ENCODE measurements at places on chromosomes 1 and 21. TPM values are rescaled to one million over a fixed set of nuclear protein-coding genes. Genes with fewer than 3 reads are reported as not detected.

DNA sequence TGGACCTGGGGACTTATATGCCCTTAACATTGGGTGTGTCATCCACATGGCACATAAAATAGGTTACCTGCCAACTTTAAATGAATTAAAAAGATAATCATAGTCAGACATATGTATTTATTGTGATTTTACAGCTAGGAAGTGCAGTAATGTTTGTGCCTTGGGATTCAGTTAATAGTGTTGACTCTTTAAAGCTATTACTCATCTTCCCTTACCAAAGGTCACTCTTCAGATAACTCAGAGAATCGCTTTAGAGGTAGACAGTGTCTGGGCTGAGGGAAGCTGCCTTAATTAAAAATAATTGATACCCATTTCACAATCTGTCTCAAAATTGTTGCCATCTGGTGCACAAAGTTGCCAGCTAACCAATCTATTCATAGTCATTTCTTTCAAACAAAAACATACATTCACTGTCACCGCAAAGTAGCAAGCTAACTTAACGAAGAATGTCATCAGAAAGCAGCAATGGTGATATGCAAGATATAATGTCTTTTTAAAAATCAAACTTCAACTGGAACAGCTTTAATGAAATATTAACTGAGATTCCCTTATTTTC, 3.0 kb upstream of the KRTAP15-1 start:
- no peak overlapping the region for H3K27ac ChIP-seq
- H3K4me1 ChIP-seq = no peaks in the 10 kb centered on the region
- no peaks in the 10 kb centered on the region for H3K36me3 ChIP-seq

GRCh38 chr1:199854686-199855321, 172.7 kb upstream of the NR5A2 start:
- H3K27me3 ChIP-seq = no peaks in the 10 kb centered on the region
- no peak overlapping the region for H3K27ac ChIP-seq
- DNase-seq = no peak
- H3K36me3 ChIP-seq = no peaks in the 10 kb centered on the region
- H3K4me3 ChIP-seq = no peak overlapping the region
- H3K4me1 ChIP-seq = no peaks in the 10 kb centered on the region

- H3K36me3 ChIP-seq = no peaks in the 10 kb centered on the region
- DNase-seq = no peak
- H3K4me3 ChIP-seq = no peak overlapping the region
- no peaks in the 10 kb centered on the region for H3K27me3 ChIP-seq
- H3K4me1 ChIP-seq = no peaks in the 10 kb centered on the region
Observed at GRCh38 chr1:235710687-235711086, 61.1 kb upstream of the GNG4 start.

GRCh38 chr1:84406346-84406861, 8.1 kb downstream of the DNASE2B start:
- H3K27me3 ChIP-seq = no peaks in the 10 kb centered on the region
- H3K36me3 ChIP-seq = no peaks in the 10 kb centered on the region
- no peaks in the 10 kb centered on the region for H3K4me1 ChIP-seq
- no peak for DNase-seq
- no peak overlapping the region for H3K27ac ChIP-seq
- H3K4me3 ChIP-seq = no peak overlapping the region

GRCh38 chr1:164498792-164499191, 60.2 kb upstream of the PBX1 start:
- no peak for DNase-seq
- no peak overlapping the region for H3K4me3 ChIP-seq
- H3K27ac ChIP-seq = no peak overlapping the region
- H3K27me3 ChIP-seq = no peaks in the 10 kb centered on the region

DNA sequence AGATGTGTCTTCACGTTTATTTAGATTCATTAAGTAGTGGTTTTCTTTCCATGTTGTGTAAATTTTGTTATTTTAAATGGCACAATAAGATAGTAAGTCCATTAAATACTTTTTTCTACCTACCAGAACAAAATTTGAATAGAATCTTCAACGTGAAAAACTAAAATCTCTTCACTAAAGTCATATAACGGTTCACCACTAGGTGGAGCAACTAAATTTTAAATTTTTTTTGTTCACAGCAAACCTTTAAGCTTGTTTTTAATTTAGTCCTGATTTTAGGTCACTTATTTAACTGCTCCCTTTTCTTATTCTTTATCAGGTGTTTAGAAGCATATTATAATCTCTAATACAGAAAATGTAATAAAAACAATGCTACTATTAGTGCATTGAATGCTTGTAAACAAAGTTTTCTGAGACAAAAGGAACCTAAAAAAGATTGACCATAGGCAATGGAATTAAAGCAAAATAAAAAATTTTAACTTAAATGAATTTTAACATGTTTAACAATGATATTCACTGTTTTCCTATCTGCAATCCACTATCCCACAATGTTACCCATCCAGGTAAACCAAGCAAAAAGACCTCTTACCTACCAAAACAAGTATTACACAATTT, 28.3 kb upstream of the PKN2 start:
- no peak for DNase-seq
- no peak overlapping the region for H3K27ac ChIP-seq
- no peaks in the 10 kb centered on the region for H3K27me3 ChIP-seq
- H3K4me1 ChIP-seq = no peaks in the 10 kb centered on the region
- no peak overlapping the region for H3K4me3 ChIP-seq

- no peaks in the 10 kb centered on the region for H3K27me3 ChIP-seq
- DNase-seq = no peak
- peaks cover 6% of the 10 kb centered on the region for H3K4me1 ChIP-seq
- peak overlapping the region; percentile 66 for H3K27ac ChIP-seq
- no peaks in the 10 kb centered on the region for H3K36me3 ChIP-seq
Observed at GRCh38 chr21:29181799-29182470, 51.5 kb downstream of the MAP3K7CL start.

DNA sequence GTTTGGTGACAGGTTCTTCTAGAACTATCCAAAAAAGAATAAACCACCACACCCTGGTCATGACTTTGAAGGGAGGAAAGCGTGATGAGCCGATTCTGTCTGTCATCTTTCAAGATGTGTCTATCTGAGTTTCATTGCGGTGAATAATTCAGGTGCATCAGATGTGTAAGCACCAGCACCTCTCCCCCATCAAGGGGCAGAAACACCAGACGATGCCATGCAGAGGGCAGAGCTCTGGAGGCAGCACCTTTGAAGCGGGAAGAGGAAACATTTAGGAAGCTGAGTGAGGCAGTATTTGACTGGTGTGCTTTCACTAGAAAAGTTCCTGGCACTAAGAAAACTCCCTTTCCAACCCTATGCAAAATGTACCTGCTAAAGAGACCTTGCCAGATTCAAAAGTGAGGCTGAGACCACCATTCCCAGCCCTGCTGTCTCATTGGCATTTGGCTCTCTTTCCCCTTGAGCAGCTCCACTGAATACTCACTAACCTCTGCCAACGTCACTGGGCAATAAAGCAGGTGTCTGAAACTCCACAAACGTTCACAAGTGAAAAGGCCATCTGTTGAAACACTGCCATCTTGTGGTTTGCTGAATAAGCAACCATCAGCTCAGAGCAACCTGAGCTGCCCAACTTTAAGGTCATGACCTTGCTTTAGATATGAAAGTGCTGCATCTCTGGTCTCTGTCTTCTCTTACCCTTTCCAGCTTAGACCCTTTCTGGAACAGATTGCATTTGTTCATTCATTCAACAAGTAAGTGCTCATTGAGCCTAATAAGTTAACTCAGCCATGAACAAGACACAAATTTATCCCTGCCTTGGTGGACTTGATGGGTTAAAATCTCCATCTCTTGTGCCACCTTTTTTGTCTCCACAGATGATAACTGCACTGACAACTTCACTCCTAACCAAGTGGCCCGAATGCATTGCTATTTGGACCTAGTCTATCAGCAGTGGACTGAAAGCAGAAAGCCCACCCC, 228.6 kb downstream of the PAPPA2 start:
- no peaks in the 10 kb centered on the region for H3K36me3 ChIP-seq
- H3K4me1 ChIP-seq = no peaks in the 10 kb centered on the region
- H3K4me3 ChIP-seq = no peak overlapping the region
- H3K27me3 ChIP-seq = no peaks in the 10 kb centered on the region

GRCh38 chr1:26353976-26354820, at the start of gene CRYBG2:
Gene CRYBG2 (minus strand): TSS chr1:26354130. CDS start chr1:26346657, 7,473 bp downstream.
- H3K27me3 ChIP-seq = no peaks in the 10 kb centered on the region
- no peaks in the 10 kb centered on the region for H3K4me1 ChIP-seq
- no peak within 1 kb of the TSS for H3K4me3 ChIP-seq
- no peak within 1 kb of the TSS for H3K27ac ChIP-seq
- no peaks in the 10 kb centered on the region for H3K36me3 ChIP-seq

DNA sequence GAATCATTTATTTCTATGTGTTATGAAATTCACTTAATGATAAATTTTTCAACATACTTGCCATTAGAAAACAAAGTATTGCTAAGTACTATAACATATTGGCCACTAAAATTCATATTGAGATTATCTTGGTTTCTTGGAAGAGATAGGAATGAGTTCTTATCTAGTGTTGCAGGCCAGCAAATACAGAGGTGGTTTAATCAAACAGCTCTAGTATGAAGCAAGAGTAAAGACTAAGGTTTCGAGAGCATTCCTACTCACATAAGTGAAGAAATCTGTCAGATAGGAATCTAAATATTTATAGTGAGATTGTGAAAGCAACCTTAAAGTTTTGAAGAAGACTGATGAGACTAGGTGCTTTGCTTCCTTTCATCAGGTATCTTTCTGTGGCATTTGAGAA, 37.9 kb upstream of the FOXE3 start:
- no peaks in the 10 kb centered on the region for H3K36me3 ChIP-seq
- no peak for DNase-seq
- no peak overlapping the region for H3K4me3 ChIP-seq
- H3K27ac ChIP-seq = no peak overlapping the region

GRCh38 chr1:108017698-108018097, 52.7 kb upstream of the VAV3 start:
- DNase-seq = no peak
- no peak overlapping the region for H3K27ac ChIP-seq
- no peaks in the 10 kb centered on the region for H3K4me1 ChIP-seq
- H3K27me3 ChIP-seq = no peaks in the 10 kb centered on the region
- no peak overlapping the region for H3K4me3 ChIP-seq

DNA sequence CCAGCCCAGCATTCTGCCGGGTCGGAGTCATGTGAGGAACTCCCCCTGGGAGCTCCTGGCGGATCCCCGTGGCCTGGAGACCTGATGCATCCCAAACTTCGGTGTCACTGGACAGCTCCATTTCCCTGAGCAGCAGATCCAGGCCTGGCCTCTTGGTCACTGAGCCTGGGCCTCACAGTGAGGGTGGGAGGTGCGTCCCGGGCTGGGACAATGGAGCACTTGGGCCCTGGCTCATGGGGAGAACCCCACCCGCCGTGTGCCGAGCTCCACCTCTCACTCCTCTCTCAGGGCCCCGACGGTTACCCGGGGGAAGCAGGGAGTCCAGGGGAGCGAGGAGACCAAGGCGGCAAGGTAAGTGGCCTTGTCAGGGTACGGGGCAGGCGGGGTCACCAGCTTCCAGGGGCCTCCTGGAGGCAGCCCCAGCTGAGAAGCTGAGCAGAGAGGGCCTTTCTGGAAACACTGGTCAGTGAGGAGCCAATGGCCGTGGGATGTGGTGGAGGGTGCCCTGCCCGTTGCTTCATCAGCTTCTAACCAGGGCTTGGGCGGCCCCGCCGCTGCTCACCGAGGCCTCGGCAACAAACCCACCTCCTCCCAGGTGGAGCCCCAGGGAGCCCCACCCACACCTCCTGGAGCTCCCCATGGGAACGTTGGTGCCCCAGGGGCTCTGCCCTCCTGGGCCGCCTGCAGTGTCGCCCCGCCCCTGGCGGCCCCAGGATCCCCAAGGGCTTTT, 19.8 kb downstream of the COL6A2 start:
- no peak overlapping the region for H3K27ac ChIP-seq
- peak; percentile 21 for DNase-seq
- H3K4me1 ChIP-seq = no peaks in the 10 kb centered on the region
- no peak overlapping the region for H3K4me3 ChIP-seq
- no peaks in the 10 kb centered on the region for H3K27me3 ChIP-seq

- no peak overlapping the region for H3K27ac ChIP-seq
- no peaks in the 10 kb centered on the region for H3K36me3 ChIP-seq
- peak; percentile 44 for DNase-seq
- H3K4me1 ChIP-seq = no peaks in the 10 kb centered on the region
Observed at GRCh38 chr21:46002841-46003574, 21.4 kb downstream of the COL6A1 start.

DNA sequence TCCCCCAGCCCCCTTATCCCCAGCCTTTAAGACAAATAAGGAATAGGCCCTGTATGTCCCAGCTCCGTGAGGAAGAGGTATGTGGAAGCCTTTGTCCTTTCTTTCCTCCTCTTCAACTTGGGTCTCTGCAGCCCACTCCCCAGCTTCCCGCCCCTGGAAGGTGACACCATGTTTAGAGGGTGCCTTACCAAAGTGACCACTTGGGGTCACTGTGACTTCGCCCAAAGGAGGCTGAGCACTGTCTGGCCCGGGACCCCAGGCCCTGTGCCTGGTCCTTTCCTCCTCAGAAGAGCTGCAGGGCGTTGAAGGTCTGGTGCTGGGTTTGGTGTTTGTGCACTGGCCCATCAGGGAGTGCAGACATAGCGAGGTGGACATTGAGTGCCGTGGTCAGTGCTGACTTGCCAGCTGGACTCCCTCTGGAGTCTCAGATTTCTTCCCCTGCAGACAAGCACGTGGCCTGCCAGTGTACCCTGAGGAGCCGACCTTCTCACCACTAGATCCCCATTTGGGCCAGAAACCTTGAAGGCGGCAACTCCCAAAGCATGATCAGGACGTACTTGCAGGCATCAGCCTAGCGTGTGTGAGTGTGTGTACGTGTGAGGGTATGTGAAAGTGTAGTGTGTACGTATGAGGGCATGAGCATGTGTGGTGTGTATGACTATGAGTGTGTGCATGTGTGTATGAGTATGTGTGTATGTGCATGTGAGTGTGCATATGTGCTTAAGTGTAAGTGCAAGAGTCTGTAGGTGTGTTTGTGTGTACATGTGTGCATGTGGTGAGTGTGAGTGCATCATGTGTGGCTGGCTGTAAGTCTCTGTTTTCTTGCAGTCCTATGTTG, 181.4 kb upstream of the KIAA0040 start:
- H3K27me3 ChIP-seq = no peaks in the 10 kb centered on the region
- no peaks in the 10 kb centered on the region for H3K36me3 ChIP-seq
- no peak overlapping the region for H3K4me3 ChIP-seq
- H3K4me1 ChIP-seq = no peaks in the 10 kb centered on the region
- DNase-seq = peak; percentile 15

- peaks cover 9% of the 10 kb centered on the region for H3K4me1 ChIP-seq
- H3K4me3 ChIP-seq = peak overlapping the region; percentile 62
- no peaks in the 10 kb centered on the region for H3K36me3 ChIP-seq
Observed at GRCh38 chr1:10399444-10399941, 629 bp downstream of the PGD start.

- H3K27me3 ChIP-seq = no peaks in the 10 kb centered on the region
- no peak overlapping the region for H3K4me3 ChIP-seq
- no peak overlapping the region for H3K27ac ChIP-seq
- no peaks in the 10 kb centered on the region for H3K36me3 ChIP-seq
- H3K4me1 ChIP-seq = no peaks in the 10 kb centered on the region
Observed at GRCh38 chr1:225341642-225342041, 86.2 kb downstream of the LBR start.

- H3K27ac ChIP-seq = no peak overlapping the region
- no peaks in the 10 kb centered on the region for H3K27me3 ChIP-seq
Observed at GRCh38 chr1:242454262-242455051, 70.0 kb downstream of the PLD5 start.

Gene FCER1A
- 9.9 TPM for polyA plus RNA-seq

Gene OR2T2
- not detected for polyA plus RNA-seq

Gene RIPPLY3
- polyA plus RNA-seq = not detected

Gene DRAXIN
- polyA plus RNA-seq = 0.12 TPM

Gene SLC45A3
- 3.4 TPM for polyA plus RNA-seq

Gene RGS2
- polyA plus RNA-seq = 80.4 TPM

Gene OXCT2
- 1.1 TPM for polyA plus RNA-seq

Gene TAL1
- 2.4 TPM for polyA plus RNA-seq

Gene G0S2
- 41.5 TPM for polyA plus RNA-seq

Gene HSPA6
- polyA plus RNA-seq = 0.87 TPM

Gene SPATA17
- 0.75 TPM for polyA plus RNA-seq

Gene LCE1A
- polyA plus RNA-seq = not detected

Gene MROH7
- polyA plus RNA-seq = 3.1 TPM

Measured in ovary (tissue), 10 donors.